ENCODE measurements at places on chromosomes 5 and 9. TPM values are rescaled to one million over a fixed set of nuclear protein-coding genes. Genes with fewer than 3 reads are reported as not detected.
A peak's percentile ranks its signal among the peaks of the same experiment; 100 is the strongest.

DNA sequence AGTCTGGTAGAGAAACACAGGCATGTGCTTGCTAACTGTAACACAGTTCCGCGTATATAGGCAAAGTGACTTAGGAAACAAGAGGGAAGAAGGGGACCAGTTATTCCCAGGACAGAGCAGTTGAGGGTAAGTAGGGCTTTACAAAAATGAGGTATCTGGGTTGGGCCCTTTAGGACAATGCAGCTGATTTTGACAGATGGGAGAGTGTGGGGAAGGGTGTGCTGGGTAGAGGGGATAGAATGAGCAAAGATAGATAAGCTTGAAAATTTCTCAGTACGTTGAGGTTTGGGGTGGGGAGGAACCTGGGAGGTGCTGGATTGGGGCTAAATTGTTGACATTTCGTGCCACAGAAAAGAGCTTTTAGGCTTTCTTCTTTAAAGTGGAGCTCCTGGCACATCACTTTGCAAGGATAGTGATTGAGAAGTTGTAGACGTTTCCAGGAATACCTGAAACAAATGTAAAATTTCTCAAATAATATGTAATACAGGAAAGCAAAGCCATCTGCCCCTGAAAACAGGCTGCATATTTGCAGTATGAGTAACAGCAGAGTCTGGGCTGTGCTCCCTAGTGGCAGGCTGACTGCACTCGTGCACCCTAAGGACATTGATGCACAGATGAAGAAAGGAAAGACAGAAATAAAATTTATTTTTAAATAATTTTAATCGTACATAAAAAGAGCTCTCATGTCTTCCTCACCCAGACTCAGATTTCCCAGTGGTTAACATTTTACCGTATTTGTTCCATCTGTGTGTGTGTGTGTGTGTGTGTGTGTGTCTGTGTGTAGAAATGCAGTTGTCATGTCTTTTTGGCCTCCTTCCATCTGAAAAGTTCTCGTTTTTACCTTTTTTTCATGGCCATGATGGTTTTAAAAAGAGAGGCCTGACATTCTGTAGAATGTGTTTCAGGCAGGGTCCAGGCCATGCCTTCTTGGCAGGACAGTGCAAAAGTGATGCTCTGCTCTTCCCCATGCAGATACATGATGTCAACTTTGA lies 144.9 kb upstream of the DMRT1 start:
- peak; percentile 75 for DNase-seq

The PCDHGB6 gene
- 0.33 TPM for total RNA-seq

DNA sequence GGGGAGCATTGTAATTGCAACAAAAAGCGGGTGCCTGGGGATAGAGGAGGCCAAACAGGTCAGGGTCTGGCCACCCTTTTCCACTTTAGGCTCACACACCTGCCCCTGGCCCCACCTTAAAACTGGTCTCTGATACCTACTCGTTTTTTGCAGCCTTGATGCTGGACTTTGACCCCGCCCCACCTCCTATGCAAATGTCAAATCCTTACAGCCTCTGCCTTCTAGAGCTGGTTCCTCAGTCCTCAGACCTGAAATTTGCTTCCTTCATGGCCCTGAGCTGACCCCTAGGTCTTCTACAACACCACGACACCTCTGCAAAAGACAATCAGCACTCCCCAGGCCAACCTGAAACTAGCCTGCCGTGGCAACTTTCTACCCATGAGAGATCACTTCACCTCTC lies 37.7 kb downstream of the SMIM23 start:
- no peak for DNase-seq

GRCh38 chr9:34047864-34048726 lies 592 bp downstream of the UBAP2 start:
- DNase-seq: peak; percentile 40

DNA sequence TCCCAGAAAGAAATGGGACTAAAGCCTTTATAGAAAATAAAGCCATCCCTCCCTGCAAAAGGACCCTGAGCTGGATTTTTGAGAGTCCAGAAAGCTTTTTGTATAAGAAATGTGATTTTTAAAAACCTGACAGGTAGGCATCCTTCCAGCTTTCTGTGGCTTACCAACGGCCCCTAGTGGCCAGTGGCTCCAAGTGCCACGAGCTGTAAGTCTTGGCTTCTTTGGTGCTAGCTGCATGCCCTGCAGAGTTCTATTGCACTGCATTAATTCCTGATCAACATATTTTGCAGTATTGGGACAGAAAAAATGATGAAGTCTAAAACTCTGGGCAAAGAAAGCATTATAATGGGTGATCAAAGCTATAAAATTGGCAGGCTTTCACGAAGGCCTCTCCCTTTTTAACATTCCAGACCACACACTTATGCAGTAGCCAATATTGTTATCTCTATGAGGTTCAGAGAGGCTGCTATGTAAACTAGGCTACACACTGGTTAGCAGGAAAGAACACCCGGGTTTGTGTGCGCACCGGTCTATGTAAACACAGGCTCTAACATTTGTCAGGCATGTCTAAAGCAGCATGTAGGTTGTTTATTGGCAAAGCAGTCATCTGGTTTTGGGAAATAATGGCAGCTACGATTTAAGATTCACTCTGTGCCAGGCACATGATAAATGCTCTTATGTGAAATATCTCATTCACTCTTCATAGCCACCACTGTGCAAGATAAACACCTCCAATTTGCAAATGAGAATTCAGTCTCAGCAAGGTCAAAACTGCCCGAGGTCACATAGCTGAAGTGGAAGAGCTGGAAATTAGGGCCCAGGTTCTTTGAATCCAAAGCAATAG lies 55.2 kb downstream of the NMUR2 start:
- peak; percentile 33 for DNase-seq

DNA sequence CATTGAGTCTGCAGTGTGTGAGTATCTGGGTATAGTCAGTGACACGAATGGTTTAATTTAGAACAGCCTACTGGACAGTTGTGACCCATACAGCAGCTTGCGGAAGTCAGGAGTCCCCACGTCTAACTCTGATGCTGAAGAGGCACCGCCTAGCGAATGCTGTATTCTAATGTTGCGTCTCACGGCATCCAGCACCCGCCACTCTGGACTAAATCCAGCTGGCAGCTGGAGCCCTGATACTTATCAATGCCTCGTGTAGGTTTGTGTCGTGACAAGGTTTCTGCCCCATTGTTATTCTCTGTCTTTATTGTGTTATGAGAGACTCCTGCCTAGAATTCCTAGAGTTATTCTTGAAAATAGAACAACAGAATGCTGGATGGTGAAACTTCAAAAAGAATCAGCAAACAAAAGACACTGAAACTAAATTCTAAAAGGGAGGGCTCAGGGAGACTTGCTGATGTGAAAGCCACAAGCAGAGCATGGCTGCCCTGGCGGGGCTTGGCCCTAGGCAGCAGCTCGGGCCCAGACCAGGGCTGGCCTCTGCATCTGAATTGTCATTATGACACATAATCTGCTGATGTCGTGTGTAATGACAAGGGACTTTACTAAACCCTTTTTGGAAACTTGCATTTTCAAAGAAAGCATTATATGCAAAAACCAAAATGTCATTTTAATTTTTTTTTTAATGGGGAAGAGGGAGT lies 123.5 kb upstream of the ICE1 start:
- no peak for DNase-seq

The PFN3 gene
- not detected for total RNA-seq

The PCDHA10 gene
- 0.02 TPM for total RNA-seq

The ISL1 gene
- not detected for total RNA-seq

The SUSD3 gene
- not detected for total RNA-seq

The TOR4A gene
- total RNA-seq: 94.5 TPM

The CARD9 gene
- total RNA-seq: 0.95 TPM

- no peak for DNase-seq
Measured at GRCh38 chr5:6849316-6850105, 136.3 kb downstream of the TENT4A start.

The PCDHGB1 gene
- 2.0 TPM for total RNA-seq

The IL5 gene
- not detected for total RNA-seq

DNA sequence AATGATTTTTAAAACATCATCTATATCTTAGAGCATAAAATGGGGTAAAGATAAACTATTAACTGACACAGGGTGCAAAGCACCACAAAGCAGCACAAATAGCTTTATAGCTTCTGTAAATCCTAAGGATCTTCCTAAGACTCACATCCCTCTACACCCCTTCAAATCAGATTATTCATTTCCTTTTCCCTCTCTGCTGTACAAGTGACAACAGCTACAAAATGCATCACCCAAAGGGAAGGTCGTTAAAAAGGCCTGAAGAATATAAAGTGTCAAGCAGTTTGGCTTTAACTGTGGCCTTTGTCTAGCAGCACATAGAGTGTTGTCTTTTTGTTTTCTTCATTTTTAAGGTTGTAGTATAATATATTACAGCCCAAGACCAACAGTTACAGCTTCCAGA lies 422.1 kb downstream of the PDE4D start:
- DNase-seq: no peak

- peak; percentile 24 for DNase-seq
Measured at GRCh38 chr5:154524859-154525258, 46.8 kb upstream of the HAND1 start.

- peak; percentile 59 for DNase-seq
Measured at GRCh38 chr5:39518516-39518915, 93.7 kb upstream of the DAB2 start.

The FOXD4L3 gene
- total RNA-seq: not detected

- no peak for DNase-seq
Measured at GRCh38 chr9:69118656-69119055, 55.4 kb upstream of the TJP2 start.

GRCh38 chr9:34982361-34982760 lies 7.2 kb upstream of the DNAJB5 start:
- DNase-seq: no peak

DNA sequence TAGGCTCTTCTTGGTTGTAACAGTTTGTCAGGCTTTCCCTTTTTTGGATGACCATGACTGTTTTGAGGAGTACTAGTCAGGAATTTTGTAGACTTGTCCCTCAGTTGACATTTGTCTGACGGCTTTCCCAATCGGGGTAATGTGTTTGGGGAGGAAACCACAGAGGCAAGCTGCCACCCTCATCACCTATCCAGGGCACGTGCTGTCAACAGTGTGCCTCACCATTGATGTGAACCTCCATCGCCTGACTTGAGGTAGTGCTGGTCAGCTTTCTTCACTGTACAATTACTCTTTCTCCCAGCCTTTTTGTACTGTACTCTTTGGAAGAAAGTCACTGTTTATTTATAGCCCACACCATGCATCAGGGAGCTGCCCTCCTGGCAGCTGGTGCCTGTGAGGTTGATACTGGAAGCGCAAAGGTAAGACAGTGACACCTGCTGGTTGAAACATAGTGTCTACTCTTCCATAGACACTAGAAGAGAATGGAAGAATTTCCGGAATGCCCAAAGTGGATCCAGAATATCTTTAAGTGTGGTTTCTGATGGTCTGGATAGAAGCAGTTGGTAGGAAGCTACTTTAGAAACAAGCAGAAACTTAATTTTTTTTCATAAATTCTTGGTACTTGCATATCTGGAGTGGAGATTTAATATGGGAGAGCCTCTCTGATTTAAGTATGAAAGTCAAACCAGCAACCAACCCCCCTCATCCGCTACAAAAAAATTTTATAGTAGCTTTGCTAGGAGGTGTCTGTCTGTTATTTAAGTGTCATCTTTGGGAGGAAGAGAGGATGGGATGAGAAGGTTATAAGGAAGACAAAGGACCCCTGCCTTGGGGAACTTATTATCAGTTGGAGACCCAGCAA lies 69.3 kb downstream of the SNX30 start:
- peak; percentile 72 for DNase-seq

DNA sequence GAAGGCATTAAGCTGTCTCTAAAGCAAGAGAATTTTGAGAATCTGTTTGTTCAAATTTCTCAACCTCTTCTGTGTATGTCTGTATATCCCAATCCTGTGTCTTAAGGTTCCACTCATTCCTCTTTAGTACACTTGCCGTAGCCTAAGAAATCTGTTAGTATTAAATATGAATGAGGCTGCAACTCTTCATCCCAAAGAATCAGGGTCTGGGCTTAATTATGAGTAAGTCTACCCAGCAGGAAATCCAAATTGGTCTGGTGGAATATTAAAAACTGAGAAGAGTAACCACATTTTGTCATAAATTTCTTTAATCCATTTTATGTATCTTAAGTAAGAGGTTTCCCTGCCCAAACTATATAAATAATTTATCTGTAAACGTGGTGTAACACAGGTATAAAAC lies 1171.2 kb downstream of the CDH12 start:
- DNase-seq: no peak

DNA sequence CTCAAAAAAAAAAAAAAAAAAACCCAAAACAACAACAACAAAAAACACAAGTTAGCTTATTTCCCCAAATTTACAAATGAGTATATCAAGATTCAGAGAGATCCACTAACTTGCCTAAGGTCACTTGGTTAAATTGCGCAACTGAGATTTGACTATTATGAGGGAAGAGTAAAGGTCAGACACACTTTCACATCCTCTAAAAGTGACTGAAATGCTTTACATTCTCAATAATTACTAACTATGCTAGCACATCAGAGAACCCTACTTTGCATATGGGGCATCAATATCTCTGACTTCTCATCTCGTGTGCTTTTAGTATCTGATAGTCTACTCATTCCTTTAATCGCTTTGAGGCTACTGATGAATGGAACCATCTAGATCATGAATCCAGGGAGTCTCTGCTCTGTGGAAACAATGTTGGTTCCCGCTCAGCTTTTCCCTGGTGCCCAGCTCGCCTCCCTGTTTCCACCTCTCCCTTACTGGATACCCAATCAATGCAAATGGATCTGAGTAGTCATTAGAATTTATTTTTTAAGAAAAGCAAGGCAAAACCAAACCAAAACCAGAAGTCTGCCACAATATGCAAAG lies 182.1 kb upstream of the TRIM32 start:
- DNase-seq: no peak

GRCh38 chr5:179304466-179304865 lies 40.8 kb downstream of the ADAMTS2 start:
- peak; percentile 35 for DNase-seq

DNA sequence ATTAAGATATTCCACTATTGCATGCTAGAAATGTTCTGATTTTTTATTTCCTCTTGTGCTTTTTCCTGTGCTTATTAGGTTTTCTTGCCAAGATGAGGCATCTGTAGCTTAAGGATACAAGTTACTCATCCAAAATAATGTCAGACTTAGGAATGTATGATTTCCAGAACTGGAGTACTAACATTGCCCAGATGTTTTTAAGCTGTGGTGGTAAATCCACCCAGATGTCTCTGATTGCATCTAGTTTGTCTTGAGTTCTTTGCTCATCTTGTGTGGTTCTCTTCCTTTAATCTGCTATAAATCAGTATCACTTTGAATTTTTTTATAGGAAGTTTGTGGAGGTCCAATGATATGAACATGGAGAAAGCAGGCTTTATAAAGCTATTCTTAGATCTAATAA lies 337.5 kb upstream of the ZNF608 start:
- peak; percentile 9 for DNase-seq

GRCh38 chr9:114467226-114467750 lies 38.0 kb downstream of the WHRN start:
- no peak for DNase-seq

The SLC6A7 gene
- total RNA-seq: not detected

DNA sequence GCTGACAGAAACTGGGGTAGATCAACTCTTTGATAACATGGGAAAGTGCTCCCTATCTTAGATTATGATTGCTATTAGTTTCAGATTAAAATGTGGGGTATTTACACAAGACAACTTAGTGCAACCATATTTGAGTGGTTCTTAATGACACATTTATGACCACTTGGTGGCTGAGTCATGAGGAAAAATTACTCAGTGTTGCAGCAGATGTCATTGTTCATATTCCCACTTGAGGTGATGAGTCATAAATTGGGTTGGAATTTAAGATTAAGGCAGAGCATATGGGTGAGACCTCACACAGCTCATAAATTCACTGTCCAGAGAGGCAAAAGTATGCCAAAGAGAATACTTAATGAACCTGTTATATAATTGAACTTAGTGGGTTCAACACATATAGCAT lies 408.3 kb downstream of the DMRT2 start:
- peak; percentile 85 for DNase-seq

- DNase-seq: peak; percentile 92
Measured at GRCh38 chr9:26296910-26297572, 595.6 kb downstream of the CAAP1 start.

- no peak for DNase-seq
Measured at GRCh38 chr5:123273984-123274383, 149.2 kb downstream of the CEP120 start.

All from A172 (cell line).